ENCODE measurements at places on chromosomes 12 and 14.

DNA sequence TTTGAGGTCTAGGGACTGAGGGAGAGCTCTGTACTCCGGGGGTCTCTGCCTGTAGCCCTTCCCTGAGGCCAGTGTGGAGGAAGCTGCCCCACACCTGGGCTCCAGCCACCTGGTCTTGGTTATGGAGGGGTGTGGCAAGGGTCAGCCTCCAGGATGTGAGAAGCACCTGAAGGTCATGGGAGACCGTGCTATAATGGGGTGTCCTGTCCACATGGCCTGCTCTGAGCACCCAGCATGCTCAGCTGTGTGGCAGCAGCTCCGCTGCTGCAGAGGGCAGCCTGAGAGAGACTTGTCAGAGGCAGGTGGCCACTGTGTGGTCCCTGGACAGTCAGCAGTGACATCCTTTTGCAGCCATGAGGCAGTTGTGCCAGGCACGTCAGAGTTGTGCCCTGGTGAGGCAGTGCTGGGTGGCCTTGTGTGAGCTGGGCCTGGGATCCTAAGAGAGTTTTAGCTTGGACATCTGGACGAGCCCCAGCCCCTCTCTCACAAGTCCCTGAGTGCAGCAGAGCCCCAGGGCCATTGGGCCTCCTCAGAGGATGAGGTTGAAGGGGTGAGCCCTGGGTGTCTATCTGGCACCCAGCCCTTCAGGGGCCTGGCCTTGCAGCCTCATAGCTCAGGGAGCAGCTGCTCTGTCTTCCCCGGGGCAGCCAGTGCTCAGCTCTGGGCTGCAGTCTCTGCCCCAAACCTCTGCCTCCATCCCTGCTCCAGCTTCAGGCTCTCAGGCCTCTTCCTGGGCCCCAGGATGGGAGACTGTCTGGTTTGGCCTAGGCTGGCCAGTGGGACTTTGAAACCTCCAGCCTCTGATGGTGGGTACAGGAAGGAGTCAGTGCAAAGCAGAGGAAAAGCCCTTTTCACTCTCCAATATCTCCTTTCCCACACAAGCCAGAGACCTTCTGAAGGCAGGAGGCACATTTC is 7.4 kb upstream of the ATG101 start:
- no peak for DNase-seq

GRCh38 chr12:74945771-74946198 is 263.9 kb downstream of the KCNC2 start:
- DNase-seq: no peak

GRCh38 chr14:93747102-93747501 is 41.2 kb downstream of the PRIMA1 start:
- no peak for DNase-seq

DNA sequence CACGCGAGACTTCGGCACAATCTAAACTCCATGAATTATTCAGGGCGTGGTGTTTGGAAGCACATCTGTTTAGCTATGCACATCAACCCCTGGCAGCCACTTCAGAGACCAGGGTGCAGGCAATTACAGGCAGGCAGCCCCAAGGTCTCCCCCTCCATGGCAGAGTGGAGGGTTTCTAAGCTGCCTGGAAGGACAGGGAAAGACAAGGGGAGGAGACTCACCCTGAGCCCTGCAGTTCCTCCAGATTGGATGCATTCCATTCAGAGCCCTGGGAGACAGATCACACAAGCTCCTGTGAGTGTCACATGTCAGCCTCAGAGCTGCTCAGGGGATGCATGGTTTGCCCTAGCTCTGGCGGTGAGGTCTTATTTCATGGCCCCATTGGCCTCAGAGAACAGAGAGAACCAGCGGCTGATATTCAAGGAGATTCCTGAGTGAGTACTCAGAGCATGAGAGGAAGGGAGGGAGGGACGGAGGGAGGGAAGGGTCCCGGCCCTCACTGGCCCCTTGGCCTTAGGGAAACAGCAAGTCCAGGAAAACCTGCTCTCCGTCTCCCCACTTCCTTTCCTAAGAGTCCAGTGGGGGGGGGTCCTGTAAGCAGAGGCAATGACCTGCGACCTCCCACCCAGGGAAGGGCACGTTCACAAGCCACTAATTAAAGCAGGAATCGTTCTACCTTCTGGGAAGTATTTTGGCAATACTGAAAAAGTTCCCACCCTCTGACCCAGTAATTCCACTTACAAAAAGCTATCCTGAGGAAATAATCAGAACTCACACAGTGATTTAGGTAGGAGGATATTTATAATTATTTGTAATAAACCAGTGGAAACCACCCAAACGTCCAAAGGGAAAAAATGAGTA is 55.1 kb downstream of the SSH1 start:
- no peak for DNase-seq

GRCh38 chr12:32140877-32141276 is 34.2 kb downstream of the BICD1 start:
- DNase-seq: no peak

DNA sequence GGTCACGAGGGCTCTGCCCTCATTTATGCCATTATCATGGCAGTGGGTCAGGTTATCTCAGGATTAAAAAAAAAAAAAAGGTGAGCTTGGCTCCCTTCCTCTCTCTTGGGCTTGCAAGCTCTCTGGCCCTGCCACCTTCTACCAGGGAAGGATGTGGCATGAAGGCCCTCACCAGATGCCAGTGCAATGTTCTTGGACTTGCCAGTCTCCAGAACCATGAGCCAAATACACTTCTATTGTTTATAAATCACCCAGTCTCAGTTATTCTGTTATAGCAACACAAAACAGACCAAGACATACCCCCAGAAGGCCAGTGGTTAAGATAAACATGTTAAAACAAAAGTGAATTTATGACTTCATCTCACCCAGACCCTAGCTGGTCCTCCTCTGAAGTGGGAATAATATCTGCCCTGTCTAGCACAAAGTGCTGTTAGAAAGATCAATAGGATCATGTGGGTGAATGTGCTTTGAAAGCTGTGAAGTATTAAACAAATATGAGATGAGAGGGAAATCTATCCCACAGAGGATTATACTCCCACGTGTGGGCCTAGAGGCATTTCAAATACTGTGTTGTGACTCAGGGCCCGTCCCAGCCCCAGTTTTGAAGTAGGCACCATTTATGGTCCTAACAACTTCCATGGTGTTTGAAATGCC is 88.6 kb downstream of the NINJ2 start:
- DNase-seq: no peak

DNA sequence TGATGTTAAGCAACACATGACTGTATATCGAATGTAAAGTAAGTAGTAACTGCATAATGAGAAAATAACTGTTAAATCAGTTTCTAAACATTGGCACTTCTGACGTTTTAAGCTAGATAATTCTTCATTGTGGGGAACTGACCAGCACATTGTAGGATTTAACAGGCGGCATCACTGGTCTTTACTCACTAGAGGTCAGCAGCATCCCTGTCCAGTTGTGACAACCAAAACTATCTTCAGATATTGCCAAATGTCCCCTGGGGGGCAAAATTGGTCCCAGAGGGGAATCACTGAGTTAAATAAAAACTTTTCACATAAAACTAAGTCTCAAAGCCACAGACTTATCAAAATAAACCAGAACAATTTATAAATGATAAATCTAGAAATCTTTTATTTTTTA is 65.3 kb downstream of the BLTP3B start:
- DNase-seq: no peak

DNA sequence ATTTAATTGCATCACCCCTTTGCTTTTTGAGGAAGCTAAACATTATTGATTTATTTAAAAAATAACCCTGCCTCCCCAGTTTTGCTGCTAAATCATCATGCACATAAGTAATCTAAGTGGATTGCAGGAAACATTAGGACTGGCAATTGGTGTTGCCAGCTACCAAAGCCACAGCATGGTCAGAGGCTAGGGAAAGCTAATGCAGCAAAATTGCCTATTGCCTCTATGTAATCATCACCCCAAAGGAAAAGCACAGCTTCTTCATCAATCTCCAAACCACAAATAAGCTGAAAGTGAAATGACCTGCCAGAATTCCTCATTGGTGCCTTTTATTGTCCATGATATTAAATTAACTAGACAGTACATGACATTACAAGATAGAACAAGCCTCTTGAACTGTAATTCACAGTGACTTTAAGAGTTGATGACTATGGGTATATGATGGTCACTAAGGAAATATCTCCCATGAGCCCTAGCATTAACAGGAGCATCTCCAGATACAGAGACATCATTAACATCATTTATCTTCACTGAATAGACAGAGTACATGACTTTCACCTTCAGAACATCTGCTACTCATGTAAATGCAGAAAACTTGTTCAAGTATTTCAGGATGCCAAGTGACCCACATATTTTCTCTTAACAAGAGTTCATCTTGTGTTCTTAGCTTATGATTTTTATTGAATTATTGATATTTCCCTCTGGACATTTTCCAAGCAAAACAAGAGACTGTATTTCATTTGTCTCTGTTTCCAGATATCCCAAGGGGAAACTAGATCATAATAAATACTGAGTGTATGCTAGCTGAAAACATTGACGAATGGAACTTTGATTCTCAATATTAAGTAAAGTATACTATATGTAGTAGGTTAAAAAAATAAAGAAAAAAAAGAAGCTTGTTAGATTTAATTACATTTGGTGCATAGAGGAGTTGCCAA is 29.4 kb downstream of the PTPRR start:
- no peak for DNase-seq

- DNase-seq: no peak
These were observed 611.1 kb downstream of the AACS start for GRCh38 chr12:125676366-125676765.

GRCh38 chr12:63844391-63845341 is at the start of gene SRGAP1:
TSS of gene SRGAP1 (plus strand) at chr12:63844700. CDS start at chr12:63844817, 117 bp downstream.
- DNase-seq: peak; percentile 67

- DNase-seq: no peak
These were observed 81.8 kb downstream of the DUSP6 start for GRCh38 chr12:89270548-89270947.

DNA sequence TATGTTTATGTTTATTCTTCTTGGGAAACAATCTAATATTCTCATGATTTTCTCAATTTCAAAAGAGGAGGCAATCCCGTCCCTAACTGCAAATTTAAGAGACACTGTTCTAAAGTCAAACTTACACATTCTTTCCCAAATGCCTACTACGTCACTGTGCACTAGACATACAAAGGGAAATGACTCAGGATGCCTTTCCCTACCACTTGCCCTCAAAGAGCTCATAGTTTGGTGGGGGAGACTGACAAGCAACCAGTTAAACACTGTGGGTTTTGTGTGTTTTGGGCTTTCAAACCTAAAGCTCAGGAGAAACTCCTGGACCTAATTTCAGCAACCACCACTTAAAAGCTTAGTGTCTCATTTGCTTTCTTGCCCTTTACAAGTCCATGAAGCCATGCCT is 58.4 kb downstream of the ATP2B1 start:
- DNase-seq: no peak

All from NCI-H510A treated with DMSO at 0.1 percent for 48 hours (cell line).